HT1080 (cell line): ENCODE measurements at places on chromosomes 4 and X. TPM values are rescaled to one million over a fixed set of nuclear protein-coding genes. Genes with fewer than 3 reads are reported as not detected.

ITM2A gene
- total RNA-seq, result 0.26 and 0.27 TPM in 2 replicates

PAGE5 gene
- 254 and 341 TPM in 2 replicates for total RNA-seq

GPC3 gene
- total RNA-seq, result not detected in 2 replicates

PWWP3B gene
- 2.3 TPM in 2 replicates for total RNA-seq

NCBP2L gene
- total RNA-seq, result not detected in 2 replicates

ATP1B4 gene
- not detected in 2 replicates for total RNA-seq

ARHGAP36 gene
- not detected in 2 replicates for total RNA-seq

GIMD1 gene
- total RNA-seq, result not detected in 2 replicates
